Effector CD8-positive, alpha-beta T cell (primary cell): ENCODE measurements at places on chromosomes 2 and 18.

DNA sequence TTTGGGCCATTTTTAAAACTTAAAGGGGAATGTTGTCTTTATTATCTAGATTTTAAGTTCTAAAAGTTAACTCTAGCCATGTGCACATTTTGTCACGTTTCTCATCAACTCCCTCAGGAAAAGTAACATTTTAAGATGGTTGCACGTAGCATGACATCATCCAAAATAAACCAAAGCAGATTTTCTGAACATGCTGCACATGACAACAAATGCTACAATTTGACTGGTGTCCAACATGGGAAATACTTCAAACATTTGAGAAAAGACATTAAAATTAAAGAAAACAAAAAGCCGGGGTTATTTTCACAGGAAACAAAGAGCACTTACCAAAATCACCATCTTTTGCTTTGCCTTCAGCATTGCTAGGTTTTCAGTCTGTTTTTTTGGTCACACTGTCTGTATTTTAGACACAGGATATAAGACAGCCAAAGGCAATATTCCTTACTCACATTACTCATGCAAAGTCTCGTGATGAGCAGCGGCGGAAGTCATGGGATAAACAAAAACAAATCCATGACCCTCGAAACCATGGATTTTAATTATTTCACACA lies 51.3 kb upstream of the RND3 start:
- DNase-seq, result no peak

DNA sequence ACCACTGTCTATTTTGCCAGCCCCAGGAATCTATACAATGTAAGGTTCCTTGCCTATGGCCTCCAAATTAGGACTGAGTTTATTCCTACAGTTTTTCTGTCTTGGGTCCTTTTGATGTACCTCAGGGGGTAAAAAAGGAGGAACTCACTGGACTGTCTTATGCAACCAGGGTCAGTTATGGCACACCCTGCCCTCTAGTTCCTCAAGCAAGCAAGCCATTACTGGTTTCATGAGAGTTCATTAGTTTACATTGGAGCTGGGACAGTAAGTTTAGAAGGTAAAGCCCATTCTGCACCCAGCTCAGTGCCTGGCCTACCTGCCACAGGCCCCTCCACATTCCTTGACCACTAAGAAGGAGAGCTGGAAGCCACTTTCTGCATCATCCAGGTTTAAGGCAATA lies 68.7 kb upstream of the WIPF1 start:
- no peak for DNase-seq

GRCh38 chr2:46411985-46412384 lies 67.4 kb upstream of the TMEM247 start:
- DNase-seq, result no peak

DNA sequence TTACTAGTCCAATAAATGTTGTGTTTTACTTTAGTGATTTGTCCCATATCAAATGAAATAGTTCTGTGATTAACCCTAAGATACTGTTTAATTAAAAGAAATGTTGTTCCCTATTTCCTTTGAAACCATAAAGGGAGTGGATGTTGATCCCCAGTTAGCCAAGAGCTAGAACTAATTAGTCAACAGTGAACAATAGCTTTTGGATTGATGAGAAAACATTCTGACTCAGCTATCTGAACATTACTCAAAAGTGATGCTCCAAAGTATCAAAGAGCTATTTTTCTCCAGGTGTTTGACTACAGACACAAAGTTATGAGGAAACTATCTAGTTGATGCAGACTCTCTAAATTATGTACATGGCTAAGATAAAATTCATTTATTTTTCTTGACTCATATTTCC lies 7.3 kb upstream of the FEZ2 start:
- no peak for DNase-seq

DNA sequence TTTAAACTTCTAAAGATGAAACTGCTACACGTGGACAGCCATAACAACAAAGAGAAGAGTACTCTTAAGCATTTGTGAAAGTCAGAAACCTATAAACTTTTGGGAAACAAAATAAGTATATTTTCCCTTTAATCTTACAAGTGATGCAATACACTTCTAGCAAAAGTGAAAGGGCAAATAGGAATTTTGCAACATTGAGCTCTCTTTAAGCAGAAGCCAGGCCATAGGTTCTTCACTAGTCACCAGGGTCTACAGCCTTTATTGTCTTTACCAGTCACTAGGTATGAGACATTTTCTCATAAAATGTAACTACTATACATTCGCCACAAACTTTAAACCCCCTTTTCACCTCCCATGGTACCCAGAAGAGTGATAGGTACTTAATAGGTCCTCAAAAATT lies 37.5 kb downstream of the SCN1A start:
- DNase-seq, result no peak

GRCh38 chr2:8022908-8023640 lies 658.8 kb upstream of the ID2 start:
- no peak for DNase-seq

GRCh38 chr18:9281780-9282179 lies 52.8 kb upstream of the TWSG1 start:
- DNase-seq, result no peak

DNA sequence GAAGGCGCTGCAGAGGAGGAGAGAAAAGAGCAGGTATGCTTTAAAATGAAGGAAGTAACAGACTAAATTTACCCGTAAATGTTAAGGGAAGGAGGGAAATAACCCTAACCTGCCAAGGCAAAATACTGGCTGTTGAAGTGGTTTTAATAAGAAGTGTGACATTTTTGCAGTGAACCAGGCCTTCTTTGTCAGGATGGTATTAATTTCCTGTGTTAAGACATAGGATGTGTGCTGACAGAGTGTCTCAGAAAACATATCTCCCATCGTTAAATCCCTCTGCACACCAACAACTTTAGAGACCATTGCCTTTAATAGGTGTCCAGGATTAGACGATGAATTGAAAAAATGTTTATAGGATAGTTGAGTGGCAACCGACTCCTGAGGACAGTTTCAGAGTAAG lies 9.9 kb downstream of the TTC39C start:
- no peak for DNase-seq

DNA sequence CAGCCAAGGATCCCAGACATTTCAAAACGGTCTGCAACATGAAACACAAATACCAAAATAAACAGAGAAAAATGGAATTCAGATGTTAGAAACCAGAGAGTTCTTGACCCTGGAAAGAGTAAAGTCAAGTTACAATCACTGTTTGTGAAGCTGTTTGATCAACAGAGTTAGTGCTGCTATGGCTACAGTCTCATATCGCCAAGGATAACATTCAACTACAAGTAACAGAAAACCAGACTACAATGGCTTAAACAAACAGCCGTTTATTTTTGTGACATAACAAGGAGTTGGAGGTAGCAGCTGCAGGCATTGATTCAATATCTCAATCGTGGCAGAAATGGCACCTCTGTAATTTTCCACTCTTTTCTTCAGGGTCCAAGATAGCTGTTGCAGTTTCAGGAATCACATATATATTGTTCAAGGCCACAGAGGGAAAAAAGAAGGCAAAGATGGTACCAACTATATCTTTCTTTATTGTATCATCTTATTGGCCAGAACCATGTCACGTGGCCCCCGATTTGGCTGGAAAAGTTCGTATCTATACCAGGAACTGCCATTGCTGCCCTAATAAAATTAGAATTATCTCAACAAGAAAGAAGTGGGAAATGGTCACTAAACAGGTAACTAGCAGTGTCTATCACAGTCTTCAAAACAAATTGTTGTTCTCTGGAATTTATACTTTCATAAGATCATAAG lies 17.7 kb upstream of the HNRNPLL start:
- DNase-seq, result no peak

DNA sequence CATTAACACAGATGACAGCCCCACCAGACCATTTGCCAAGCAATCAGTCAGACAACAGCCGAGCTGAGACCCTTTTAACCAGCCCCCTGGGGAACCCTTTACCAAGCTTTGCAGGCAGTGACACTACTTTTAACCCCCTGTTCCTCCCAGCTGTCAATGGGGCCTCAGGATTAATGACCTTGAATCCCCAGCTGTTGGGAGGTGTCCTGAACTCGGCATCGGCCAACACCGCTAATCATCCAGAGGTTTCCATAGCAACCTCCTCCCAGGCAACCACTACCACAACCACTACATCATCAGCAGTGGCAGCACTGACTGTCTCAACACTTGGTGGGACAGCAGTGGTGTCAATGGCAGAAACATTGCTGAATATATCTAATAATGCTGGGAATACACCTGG lies 160.9 kb upstream of the EPC2 start:
- no peak for DNase-seq

DNA sequence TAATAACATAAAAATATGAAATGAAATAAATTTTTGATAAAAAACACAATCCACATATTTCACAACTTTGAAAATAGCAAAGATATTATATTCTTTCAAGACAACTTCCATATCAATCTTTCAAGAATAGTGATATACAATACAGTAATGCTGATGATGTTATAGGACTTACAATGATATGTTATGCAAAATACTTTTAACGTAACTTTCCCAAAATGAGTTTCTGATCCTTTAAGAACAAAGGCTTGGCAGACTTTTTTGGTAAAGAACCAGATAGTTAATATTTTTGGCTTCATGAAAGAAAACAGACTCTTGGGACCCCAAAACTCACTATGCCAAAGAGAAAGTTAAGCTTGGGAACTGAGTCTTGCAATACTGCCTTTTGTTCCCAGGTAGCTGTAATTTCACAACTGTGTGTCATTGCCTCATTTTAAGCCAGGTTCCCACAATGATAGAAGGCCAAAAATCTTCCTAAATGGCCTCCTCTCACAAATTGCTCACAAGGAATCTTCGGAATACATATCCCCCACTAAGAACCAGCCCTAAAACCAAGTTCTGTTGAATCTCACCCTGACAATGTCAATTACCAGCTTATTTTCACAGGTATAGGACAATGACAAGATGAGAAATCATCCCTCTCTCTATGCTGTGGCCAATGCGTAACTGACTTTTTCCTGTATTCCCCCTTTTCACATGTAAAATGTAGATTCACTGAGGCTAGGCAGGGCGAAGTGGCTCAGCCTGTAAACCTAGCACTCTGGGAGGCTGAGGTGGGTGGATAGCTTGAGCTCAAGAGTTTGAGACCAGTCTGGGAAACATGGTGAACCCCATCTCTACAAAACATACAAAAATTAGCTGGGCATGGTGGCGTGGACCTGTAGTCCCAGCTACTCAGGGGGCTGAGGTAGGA lies 54.8 kb upstream of the STRN start:
- DNase-seq, result no peak

DNA sequence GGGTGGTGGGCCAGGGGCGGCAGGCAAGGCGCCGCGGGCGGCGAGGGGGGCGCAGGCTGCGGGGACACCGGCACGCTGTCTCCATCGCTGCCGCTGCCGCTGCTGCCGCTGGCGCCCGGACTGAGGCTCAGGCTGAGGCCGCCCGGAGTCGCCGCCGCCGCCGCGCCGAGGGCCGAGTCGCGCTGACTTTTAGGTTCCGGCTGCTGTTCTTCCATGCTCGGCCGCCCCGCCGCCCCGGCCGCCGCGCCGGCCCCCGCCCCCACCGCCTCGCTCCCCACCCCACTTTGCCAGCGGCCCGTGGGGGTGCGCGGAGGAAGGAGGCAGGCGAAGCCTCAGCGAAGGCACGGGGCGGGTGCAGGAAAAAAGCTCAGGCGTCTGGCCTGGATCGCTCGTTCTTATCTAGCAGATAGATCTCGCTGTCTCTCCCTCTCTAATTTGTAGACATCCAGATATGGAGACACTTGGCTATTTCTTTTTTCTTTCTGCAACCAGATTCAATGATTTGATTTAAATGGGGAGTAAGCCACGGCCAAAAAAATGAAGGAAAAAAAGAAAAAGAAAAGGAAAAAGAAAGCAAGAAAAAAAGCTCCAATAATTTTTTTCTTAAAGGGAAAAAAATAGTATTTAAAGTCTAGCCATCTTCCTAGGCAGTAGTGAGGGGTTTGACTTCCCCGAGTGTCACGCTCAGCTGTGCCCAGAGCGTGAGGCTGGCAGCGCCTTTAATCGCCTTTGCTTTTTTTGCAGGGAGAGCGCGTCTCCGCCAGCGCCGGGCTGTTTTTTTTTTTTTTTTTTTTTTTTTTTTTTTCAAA lies at the start of gene EN1:
Gene EN1, minus strand, starts transcription at position 696 of the 809 bp plus-strand sequence. Its CDS starts 481 bp downstream, at position 215.
- DNase-seq, result no peak

- no peak for DNase-seq
These were observed 168.5 kb downstream of the TMEFF2 start for GRCh38 chr2:192026059-192026824.

- DNase-seq, result peak; percentile 10
These were observed 954 bp downstream of the CCNT2 start for GRCh38 chr2:134919341-134920210.

GRCh38 chr18:21203126-21203525 lies 38.9 kb upstream of the GREB1L start:
- DNase-seq, result no peak

GRCh38 chr2:20185176-20186022 lies 39.5 kb downstream of the SDC1 start:
- DNase-seq, result no peak
